ENCODE measurements at places on chromosomes 16 and 17. TPM values are rescaled to one million over a fixed set of nuclear protein-coding genes. Genes with fewer than 3 reads are reported as not detected.

Gene CCL7
- not detected for total RNA-seq

Gene P2RX1
- total RNA-seq = 0.10 TPM

Gene CTRL
- total RNA-seq = 1.5 TPM

Gene ACSM2A
- total RNA-seq = not detected

Gene CMTM2
- total RNA-seq = not detected

Gene NPIPA8
- 0.19 TPM for total RNA-seq
